ENCODE measurements at places on chromosomes 2 and 18. TPM values are rescaled to one million over a fixed set of nuclear protein-coding genes. Genes with fewer than 3 reads are reported as not detected.

The NMS gene
- not detected for polyA plus RNA-seq

The COL3A1 gene
- polyA plus RNA-seq = 1,230 TPM

The TMSB10 gene
- 1,861 TPM for polyA plus RNA-seq

The EMILIN1 gene
- polyA plus RNA-seq = 102 TPM

The DLX1 gene
- 0.37 TPM for polyA plus RNA-seq

The PLEK gene
- polyA plus RNA-seq = 4.2 TPM

The DNAH6 gene
- 3.7 TPM for polyA plus RNA-seq

The RASGRP3 gene
- 25.3 TPM for polyA plus RNA-seq

The TMEM169 gene
- 12.8 TPM for polyA plus RNA-seq

The HAAO gene
- polyA plus RNA-seq = 42.6 TPM

The IL1R1 gene
- 34.1 TPM for polyA plus RNA-seq

The SLC9A4 gene
- polyA plus RNA-seq = 5.5 TPM

The CHRNA1 gene
- 0.93 TPM for polyA plus RNA-seq

The IL37 gene
- polyA plus RNA-seq = not detected

The RAD51AP2 gene
- polyA plus RNA-seq = 0.19 TPM

The PSMD14 gene
- 55.1 TPM for polyA plus RNA-seq

The TCF23 gene
- 0.50 TPM for polyA plus RNA-seq

The BMPR2 gene
- polyA plus RNA-seq = 52.2 TPM

The RAB27B gene
- 4.4 TPM for polyA plus RNA-seq

The LYG1 gene
- polyA plus RNA-seq = 4.2 TPM

The GATA6 gene
- polyA plus RNA-seq = 7.2 TPM

The ITGB6 gene
- 12.2 TPM for polyA plus RNA-seq

The CPLX4 gene
- polyA plus RNA-seq = 0.22 TPM

The ARHGAP28 gene
- polyA plus RNA-seq = 66.7 TPM

The FMNL2 gene
- 99.9 TPM for polyA plus RNA-seq

The CSRNP3 gene
- 9.2 TPM for polyA plus RNA-seq

The NEB gene
- polyA plus RNA-seq = 17.2 TPM

The COX5B gene
- 190 TPM for polyA plus RNA-seq

The SERPINB11 gene
- polyA plus RNA-seq = not detected

The PLGLB1 gene
- polyA plus RNA-seq = 19.8 TPM

The FBXO48 gene
- 2.3 TPM for polyA plus RNA-seq

The PAX3 gene
- not detected for polyA plus RNA-seq
